ENCODE measurements at places on chromosomes 7 and 10.

DNA sequence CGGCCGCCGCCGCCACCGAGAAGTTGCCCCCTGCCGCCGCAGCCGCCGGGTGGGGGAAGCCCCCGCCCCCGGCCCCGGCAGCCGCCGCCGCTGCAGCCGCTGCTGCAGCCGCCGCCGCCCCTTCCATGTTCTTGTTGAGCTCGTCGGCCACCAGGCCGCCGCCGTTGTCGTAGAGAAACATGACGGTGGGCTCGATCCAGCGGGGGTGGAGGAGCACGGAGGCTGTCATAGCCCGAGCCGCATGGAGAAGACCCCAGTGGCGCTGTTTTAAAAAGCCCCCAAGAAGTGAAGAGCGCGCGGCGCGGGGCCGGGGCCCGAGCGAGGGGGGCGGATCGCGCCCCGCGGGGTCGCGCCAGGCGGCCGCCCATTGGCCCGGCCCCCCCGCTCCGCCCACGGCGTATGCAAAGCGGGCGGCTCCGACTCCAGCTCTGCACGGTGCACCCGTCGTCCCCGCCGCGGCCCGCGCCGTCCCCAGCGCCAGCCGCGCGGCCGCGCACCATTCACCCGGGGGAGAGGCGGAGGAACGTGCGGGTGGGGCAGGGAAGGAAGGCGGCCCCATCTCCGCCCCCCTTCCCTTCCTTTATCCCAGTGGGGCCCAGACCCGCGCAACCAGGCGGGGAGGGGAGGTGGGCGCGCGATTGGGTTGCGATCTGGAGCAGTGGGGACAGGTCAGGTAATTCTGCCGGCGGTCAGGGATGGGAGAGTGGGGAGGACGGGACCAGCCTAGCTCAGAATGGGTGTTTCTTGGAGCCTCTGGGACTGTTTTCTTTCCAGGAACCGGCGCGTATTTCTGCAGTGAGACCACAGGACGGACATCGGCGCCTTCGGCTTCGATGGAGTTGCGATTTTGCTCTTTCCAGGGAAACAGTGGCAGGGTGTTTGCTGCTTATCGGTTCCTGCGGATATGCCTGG lies at the start of gene HOXA13:
HOXA13 (minus strand) TSS at position 243 of the 912 bp plus-strand sequence; CDS start at position 229, 14 bp downstream.
- no peak for DNase-seq

DNA sequence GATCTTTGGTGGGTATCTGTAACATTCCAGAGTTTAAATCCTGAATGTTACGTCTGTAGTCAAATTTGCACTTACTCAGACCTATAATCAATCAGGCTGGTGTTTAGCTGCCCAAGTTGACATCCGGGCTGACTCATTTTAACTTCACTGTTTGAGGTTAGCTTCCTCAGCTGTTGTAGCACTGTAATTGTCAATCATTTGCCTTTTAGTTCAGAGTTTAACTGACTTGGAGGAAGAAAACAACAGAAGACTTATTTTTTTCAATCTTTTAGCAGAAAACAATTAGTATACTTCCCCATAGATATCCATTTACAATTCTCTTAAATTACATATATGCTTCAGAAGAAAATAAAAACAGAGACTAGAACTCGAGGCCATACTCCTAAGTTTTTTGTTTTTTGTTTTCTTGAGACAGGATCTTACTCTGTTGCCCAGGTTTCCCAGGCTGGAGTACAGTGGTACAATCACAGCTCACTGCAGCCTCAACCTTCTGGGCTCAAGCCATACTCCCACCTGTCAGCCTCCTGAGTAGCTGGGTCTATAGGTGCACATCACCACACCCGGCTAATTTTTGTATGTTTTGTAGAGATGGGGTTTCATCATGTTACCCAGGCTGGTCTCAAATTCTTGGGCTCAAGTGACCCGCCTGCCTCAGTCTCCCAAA lies 38.5 kb upstream of the LRRC17 start:
- DNase-seq: no peak

GRCh38 chr10:85105614-85106255 lies 777.3 kb downstream of the CCSER2 start:
- no peak for DNase-seq

- no peak for DNase-seq
Observed at GRCh38 chr10:114329634-114330365, 74.5 kb downstream of the AFAP1L2 start.

- DNase-seq: no peak
Observed at GRCh38 chr10:31758495-31758894, 170.1 kb downstream of the ARHGAP12 start.

DNA sequence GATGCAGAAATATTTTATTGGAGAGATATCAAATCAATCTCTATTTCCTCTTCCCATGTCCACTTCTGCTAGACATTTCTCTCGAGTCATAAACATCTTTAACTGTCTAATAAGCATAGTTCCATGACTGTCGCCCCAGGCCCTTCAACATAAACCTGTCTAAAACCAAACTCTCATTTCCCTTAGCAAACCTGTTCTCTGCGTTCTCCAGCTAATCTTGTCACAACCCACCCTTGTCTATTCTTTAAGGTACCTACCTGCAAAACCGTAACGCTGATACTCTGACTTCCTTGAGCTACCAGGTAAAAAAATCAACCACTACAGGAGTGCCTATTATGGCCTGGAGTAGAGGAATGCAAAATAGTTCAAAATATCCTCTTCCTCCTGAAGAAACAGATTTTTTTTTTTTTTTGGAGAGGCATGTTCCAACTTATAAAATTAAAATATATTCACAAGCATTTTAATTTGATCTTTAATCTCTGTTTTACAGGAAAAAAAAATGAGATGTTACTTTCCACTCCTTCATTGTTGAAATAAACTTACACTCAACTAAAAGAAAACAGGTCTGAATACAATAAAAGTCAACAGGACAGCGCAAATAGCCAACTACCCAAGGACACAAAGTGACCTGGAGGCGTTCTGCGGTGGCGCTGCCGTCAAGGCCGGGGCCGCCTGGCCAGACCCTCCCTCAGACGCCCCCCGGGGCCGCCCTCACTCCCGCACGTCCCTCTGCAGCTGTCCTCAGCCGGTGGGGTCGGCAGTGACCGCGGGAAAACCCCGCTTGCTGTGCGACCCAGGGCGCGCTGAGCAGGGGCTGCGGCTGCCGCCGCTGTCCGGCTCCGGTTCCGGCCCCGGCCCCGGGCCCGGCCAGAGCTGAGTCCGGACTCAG lies 765 bp downstream of the SLC25A40 start:
- no peak for DNase-seq

GRCh38 chr10:23864631-23865147 lies 344.2 kb upstream of the KIAA1217 start:
- no peak for DNase-seq

- no peak for DNase-seq
Observed at GRCh38 chr10:69498711-69499471, 47.6 kb downstream of the TSPAN15 start.

GRCh38 chr7:17166824-17167379 lies 131.6 kb upstream of the AHR start:
- no peak for DNase-seq

DNA sequence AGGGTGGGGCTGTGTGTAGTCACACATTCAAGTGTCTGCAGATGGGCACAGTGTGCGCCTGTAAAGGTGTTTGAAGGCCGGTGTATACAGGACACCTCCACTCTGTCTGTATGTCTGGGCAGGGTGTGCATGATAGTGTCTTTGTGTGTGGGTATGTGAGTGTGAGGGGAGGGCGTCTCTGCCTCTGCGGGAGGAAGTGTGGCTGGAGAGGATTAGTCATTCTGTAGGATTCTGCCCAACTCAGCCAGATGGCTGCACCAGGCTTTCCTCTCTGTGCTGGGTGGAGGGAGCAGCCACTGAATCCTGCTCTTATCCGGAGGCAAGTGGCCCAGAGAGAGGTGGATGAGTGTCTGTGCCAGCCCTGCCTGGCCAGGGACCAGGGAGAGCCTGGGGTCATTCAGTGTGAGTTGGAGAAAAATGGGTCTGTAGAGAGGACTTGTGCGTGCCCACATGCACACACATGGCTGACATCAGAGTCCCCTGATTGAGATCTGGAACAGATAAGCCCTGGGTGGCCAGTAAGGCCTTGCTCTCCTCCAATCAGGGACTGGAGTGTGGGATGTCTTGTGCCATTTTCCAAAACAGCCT lies 1.7 kb downstream of the SFXN3 start:
- DNase-seq: peak; percentile 38

DNA sequence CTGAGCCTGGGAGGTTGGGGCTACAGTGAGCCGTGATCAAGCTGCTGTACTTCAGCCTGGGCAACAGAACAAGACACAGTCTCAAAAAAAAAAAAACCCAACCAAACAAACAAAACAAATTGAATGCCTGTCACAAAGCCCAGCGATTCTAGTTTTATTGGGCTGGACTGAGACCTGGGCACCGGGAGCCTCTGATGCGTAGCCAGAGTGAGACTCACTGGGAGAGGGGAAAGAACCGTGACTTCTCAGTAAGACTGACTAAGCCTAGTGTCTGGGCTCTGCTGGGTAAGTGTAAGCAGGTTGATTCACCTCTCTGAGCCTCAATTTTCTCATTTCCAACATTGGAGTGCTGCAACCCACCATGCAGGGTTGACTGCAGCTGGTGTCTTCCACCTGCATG lies 10.1 kb upstream of the LEP start:
- no peak for DNase-seq

DNA sequence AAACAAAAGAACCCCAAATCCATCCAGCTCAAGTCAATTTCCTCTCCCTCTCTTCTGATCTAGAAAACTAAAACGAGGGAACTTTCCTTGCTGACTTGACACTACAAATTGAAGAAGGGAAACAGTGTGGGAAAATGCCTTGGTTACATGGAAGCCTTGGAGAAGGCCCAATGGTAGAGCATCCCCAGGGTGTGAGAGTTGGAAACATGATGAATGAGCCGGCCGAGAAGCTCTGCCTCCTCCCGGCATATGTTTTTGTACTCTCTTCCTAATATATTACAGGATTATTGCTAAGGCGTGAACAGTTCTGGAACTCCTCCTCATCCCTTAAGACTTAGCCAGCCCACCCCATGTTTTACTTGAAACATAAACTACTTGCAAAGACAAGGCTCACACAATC lies 618.2 kb upstream of the MGMT start:
- no peak for DNase-seq

DNA sequence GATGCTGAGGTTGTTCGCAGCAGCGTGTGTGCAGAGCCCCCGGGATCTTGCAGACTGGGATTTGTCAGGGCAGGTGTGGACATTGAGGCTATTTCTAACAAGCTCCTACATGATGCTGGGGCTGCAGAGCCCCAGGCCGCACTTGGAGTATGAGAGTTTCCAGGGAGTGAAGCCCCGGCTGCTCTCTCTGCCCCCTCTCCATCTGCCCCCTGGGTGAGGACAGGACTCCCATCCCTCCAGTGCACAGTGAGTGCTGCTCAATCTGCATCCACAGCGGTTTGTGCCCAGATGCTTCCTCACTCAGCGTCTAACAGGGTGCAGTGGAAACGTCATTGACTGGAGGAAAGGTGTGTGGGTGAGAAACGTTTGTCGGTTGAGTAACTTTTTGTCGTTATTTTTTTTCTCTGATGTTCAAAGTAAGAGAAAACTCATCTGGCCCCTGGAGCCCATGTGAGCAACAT lies 25.3 kb downstream of the IL2RA start:
- DNase-seq: no peak

Measured in activated CD8-positive, alpha-beta memory T cell treated with anti-CD3 and anti-CD28 coated beads for 4 hours (primary cell).